ENCODE measurements at places on chromosomes 6 and 20.

- no peak for DNase-seq
These were observed 164.1 kb upstream of the CHD6 start for GRCh38 chr20:41782255-41782654.

GRCh38 chr6:44219053-44219814, 2.5 kb downstream of the MYMX start:
- peak; percentile 90 for DNase-seq

- DNase-seq = no peak
These were observed 351.1 kb upstream of the HTR1E start for GRCh38 chr6:86586195-86586594.

DNA sequence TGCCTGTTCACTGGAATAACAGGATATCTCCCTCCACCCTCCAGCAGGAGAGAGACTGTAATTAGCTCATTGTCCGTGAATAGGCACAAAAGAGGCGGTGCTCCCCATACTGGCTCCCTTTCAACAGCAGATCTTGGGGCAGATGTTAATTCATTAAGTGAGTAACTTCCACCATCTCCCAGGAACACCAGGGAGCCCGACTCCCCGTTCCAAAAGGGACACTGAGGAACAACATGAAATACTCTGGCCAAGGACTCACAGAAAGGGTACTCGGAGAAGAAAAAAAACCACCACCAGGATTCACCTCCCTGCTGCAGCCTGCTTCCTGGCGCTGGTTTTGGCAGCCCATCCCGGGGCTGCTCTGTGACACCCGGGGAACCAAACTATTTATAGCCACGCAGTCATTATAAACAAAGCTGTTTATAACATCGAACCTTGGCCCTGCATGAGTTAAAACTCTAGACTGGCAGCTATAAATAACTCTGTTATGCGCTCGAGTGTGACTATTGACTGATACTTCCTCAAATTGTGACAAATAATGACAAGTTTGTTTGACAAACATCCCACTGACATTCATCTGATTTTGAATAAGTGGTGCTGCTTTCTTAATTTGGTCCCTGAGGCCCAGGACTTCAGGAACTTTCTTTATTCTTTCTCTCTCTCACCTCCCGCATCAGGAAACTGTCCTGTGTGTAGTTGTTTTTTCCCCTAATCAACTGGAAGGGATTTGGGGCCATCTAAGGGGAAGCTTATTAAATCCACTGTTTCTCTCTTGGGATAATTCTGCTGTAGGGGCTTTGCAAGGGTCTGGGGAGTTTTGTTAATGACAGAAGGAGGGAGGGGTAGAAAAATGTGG, 521.6 kb downstream of the CD83 start:
- DNase-seq = no peak

DNA sequence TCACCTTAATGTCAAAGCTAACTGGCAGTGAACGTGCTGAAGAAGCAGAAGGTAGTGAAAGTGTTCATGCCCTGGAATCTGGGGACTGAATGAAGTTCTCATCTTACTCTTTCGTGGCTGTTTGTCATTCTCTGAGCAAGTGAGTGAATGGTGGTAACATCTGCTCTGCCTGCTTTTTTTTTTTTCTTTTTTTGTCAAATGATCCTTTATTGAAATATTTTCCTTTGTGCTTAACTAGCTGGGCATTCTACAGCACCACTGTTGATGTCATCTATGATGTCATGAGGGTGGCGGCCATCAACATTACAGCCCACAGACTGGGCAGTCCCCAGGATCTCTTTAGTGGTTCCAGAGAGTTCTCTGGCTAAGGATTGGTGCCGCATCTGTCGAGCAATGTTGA, 65.2 kb downstream of the RIN2 start:
- no peak for DNase-seq

DNA sequence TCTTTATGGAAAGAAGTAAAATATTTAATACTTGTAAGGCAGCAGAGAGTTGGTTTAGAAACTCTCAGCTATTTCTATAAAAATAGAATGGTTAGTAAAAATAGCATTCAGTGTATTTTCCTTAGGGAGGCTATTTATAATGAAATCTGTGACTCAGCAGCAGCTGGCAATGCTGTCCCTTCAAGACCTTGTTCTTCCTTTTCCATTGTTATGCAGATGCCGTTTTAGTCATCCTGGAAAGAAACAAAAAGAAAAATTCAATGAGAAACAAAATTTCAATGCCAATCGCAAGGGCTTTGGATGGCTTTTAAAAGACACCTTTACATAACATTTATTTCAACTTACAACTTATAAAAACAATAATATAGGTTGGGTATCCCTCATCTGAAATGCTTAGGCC, 17.5 kb downstream of the MPC1 start:
- no peak for DNase-seq

DNA sequence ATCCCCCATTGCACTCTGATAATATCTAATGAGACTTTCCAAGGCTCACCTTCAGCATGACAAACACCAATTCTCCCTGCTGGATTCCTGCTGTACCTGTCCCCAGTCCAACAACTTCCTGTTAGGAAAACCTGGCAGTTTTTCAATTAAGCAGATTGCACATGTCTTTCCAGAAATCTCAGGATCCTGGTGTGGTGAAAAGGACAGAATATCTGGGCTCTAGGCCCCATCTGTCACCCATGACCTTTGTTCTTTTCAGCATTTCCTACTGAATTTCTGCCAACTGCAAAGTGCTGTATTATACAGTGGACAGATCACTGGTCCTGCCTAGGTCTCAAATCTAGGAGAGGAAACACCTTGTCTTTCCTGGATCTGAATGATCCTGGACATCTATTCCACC, 27.7 kb upstream of the DTNBP1 start:
- DNase-seq = no peak

All from sciatic nerve (tissue), 2 donors.